ENCODE measurements at places on chromosomes 4 and X.

GRCh38 chr4:164056426-164057142 lies 562.1 kb downstream of the TMA16 start:
- no peak for DNase-seq

DNA sequence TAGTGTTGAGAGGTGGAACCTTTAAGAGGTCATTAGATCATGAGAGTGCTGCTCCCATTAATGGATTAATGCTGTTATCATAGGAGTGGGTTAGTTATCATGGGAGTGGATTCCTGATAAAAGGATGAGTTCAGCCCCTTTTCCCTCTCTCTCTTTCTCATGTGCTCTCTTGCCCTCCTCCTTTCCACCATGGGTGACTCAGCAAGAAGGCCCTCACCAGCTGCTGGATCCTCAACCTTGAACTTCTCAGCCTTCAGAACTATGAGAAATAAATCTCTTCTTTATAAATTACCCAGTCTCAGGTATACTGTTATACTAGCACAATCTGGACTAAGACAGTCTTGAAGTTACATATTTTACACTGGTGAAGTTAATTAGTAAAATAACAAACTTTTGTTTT lies 10.0 kb upstream of the CDKL5 start:
- DNase-seq = no peak

DNA sequence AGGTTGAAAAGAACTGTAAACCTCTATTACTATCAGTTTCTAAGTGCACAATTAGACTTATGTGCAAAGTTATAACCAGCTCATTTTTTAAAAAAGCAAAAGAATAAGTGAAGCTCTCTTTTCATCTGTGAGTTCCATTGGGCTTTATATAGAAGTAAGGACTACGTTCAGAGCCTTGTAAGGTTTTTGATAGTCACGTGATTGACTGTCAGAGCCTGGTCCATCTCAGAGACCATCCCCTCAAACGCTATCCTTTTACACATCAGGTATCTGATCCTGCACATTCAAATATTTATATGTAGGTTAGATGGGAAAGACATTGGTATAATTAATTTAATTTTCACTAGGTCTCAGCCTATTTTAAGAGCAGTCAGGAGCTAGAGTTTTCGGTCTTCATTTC lies 279.3 kb downstream of the INPP4B start:
- no peak for DNase-seq

- no peak for DNase-seq
Observed at GRCh38 chr4:114945616-114946015, 167.8 kb downstream of the NDST4 start.

- DNase-seq = no peak
Observed at GRCh38 chr4:109026588-109026987, 263.7 kb upstream of the ETNPPL start.

DNA sequence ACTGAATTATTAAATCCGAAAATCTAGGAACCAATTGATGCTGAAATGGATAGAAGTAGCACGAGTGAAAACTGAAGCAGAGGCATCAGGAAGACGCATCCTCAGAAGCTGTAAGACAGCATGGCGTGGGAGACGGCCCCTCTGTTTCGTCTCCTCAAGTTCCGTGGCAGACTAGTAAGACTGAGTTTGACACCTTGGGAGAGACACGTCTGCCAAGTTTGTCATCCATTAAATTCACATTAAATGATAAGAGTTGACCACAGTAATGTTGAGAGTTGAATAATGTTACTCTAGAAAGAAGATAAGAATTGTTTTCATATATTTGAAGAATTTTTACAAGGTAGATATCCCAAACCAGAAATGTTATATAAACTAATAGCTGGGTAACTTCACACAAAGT lies 736.1 kb upstream of the FRG1 start:
- no peak for DNase-seq

GRCh38 chrX:31057691-31058090 lies 14.2 kb downstream of the FTHL17 start:
- peak; percentile 32 for DNase-seq

DNA sequence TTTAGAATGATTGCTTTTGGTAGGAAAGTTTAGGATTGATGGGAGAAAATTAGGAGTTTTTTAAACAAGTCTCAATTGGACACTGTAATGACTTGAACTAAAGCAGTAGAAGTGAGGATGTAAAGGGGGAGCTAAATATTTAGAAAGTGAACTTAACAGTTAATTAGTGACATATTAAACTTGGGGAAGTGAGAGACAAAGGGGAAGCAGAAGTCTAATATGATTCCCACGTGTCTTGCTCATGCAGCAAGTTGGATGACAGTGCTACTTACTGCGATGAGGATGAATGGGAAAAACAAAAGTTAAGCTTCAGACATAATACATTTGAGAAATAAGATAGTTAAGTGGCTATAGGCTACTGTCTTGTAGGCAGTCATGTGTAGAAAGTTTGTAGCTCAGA lies 110.4 kb downstream of the RPA4 start:
- no peak for DNase-seq

DNA sequence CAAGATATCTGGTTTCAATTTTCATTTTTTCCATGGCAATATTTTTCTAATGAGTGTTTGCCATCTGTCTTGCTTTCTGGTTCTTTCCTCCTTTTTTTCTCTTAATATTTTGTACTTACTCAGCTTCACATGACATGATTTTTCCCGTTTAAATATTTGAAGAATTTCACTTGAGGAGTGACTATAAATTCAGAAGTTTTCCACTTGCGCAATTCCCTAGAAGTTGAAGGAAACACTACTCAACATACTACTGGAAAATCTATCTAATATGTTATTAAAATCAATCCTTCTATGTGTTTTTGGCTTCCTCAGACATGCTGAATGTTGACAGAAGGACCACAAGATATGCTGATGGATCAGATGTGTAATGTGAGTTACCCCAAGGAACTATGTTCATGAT lies 36.8 kb upstream of the BANK1 start:
- no peak for DNase-seq

- DNase-seq = peak; percentile 1
Observed at GRCh38 chrX:66833426-66833825, 194.5 kb upstream of the EDA2R start.

- DNase-seq = peak; percentile 67
Observed at GRCh38 chr4:88382621-88383020, 4.0 kb downstream of the HERC6 start.

GRCh38 chr4:101806914-101807313 lies 16.4 kb downstream of the BANK1 start:
- DNase-seq = no peak

GRCh38 chr4:3186609-3187008 lies 62.4 kb upstream of the MSANTD1 start:
- no peak for DNase-seq

DNA sequence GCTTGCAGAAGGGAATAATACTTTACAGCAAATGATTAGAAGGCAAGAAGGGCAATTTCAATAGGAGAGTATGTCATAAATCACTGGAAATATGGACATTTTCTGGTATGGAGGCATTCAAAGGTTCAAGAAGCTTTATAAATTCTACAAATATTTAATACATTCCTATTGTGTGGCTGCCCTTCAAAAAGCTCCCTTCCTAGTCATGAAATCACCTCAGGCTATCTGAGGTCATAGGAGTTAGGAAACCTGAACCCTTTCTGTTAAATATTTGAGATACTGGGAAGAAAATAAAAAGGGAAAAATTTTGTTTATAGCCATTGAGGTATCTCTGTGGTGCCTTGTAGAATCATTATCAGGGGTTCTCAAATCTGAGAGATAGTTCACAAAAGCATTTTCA lies 316.8 kb upstream of the EMCN start:
- no peak for DNase-seq

GRCh38 chr4:77073106-77073809 lies 2.5 kb downstream of the CCNI start:
- no peak for DNase-seq

DNA sequence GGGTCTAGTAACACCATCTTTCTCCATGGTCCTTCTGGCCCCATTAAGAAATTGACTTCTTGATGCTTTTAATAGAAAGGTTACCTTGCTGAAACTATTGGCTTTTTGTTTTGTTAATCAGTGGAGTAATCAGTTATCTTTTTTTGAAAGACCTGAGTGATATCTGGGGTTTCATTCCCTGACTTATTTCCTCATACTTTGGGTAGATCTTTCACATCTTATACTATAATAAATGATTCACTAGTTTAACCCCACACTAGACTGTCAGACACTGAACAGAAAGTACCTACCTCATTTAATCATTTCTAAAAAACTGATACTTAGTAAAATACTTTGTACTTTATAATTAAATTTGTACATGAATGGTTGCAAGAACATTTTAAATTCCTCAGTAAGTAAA lies 1021.1 kb downstream of the STIM2 start:
- no peak for DNase-seq

- DNase-seq = no peak
Observed at GRCh38 chr4:11640584-11640983, 211.9 kb upstream of the HS3ST1 start.
